CD4-positive, alpha-beta T cell (primary cell): ENCODE measurements at places on chromosomes 6 and 20. TPM values are rescaled to one million over a fixed set of nuclear protein-coding genes. Genes with fewer than 3 reads are reported as not detected.
A peak's percentile ranks its signal among the peaks of the same experiment; 100 is the strongest.

GRCh38 chr6:63525186-63525878 is 46.9 kb upstream of the LOC128125822 start:
- no peak for DNase-seq

GRCh38 chr20:47493175-47493962 is 8.3 kb upstream of the NCOA3 start:
- DNase-seq: peak; percentile 47

DNA sequence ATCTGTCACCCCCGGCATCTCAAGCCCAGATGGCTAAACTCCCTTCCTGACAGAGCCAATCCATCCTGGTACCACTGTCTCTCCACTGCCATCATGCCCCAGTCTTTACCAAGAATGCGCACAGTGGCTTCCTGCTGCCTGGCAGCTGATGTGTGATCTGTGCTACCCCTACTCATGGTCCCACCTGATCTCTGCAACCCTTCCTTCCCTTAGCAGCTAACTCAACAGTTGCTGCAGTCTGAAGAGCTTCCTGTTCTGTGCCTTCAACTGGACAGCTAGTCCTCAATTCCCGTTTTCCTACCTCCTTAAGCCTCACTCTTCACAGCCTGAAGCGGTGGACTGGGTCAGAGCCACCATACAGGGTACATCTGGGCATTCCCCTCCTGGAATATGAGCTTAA is 7.6 kb upstream of the FAM83C start:
- DNase-seq: no peak

DNA sequence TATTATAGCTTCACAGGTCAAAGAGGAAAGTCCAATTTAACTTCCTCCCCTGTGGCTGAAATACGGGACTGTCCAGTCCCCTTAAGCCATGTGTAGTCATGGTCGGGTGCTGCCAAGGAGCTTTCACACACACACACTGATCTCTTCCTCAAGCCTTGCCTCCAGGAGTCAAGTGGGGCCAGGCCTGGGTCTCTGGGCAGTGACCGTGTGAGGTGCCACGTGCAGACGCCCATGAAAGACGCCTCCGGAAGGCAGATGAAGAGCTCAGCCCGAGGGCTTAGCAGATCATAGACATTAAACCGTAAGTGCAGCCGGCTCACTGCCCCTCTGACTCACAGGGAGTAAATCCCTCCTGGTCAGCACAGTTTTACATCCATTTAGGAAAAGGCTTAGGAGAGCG is 4.2 kb downstream of the GABRR2 start:
- DNase-seq: no peak

- DNase-seq: no peak
Measured at GRCh38 chr6:99350573-99350972, 1.1 kb upstream of the FAXC start.

DNA sequence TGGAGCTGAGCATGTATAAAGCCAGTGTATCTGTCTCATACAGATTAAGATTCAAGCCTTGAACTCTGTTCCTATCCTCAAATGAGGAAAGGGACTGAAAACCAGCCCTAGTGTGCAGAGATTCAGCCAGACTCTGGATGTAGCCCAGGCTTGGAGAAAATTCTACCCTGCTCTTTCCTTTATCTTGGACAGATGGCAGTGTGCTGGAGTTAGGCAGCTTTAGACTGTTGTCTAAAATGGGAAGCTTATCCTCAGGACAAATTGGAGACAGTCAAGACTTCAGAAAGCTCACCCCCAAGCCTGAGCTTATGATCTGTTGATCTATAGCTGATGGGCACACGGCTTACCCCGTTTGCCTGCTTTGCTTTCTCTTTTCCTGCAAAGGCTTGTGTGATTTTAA is 1057.6 kb downstream of the KIF16B start:
- DNase-seq: no peak

- no peak for DNase-seq
Measured at GRCh38 chr6:6246544-6246943, 73.9 kb downstream of the F13A1 start.

Gene SERAC1
- total RNA-seq: 2.5 TPM

GRCh38 chr6:90202156-90202555 is 94.5 kb downstream of the BACH2 start:
- no peak for DNase-seq

Gene PHACTR1
- 2.3 TPM for total RNA-seq

Gene PKIG
- 1.7 TPM for total RNA-seq

- no peak for DNase-seq
Measured at GRCh38 chr6:113377362-113377942, 479.7 kb upstream of the MARCKS start.
